M059J (cell line): ENCODE measurements at places on chromosomes 4 and X. TPM values are rescaled to one million over a fixed set of nuclear protein-coding genes. Genes with fewer than 3 reads are reported as not detected.

Gene TACR3
- total RNA-seq, result not detected in 2 replicates

Gene GPR143
- 0.20 TPM in 1 of 2 replicates, not detected in the other for total RNA-seq

Gene AMBN
- total RNA-seq, result not detected in 2 replicates

Gene NFKB1
- total RNA-seq, result 13.7 and 22.3 TPM in 2 replicates

Gene ZNF157
- total RNA-seq, result 0.05 and 0.20 TPM in 2 replicates

Gene NDST3
- 0.07 TPM in 1 of 2 replicates, not detected in the other for total RNA-seq

Gene CACNA1F
- total RNA-seq, result not detected in 2 replicates

Gene DGAT2L6
- total RNA-seq, result not detected in 2 replicates

Gene SLC6A14
- total RNA-seq, result not detected in 2 replicates

Gene STX18
- 37.8 and 48.1 TPM in 2 replicates for total RNA-seq

Gene ZFP42
- total RNA-seq, result 0.07 TPM in 1 of 2 replicates, not detected in the other

Gene FGB
- total RNA-seq, result not detected in 2 replicates

Gene RBM46
- total RNA-seq, result not detected in 2 replicates

Gene SLC2A9
- 0.25 TPM in 1 of 2 replicates, not detected in the other for total RNA-seq

Gene PRRG3
- total RNA-seq, result not detected in 2 replicates
